Hepatic stellate cell (primary cell): ENCODE measurements at places on chromosomes 3 and 15.

DNA sequence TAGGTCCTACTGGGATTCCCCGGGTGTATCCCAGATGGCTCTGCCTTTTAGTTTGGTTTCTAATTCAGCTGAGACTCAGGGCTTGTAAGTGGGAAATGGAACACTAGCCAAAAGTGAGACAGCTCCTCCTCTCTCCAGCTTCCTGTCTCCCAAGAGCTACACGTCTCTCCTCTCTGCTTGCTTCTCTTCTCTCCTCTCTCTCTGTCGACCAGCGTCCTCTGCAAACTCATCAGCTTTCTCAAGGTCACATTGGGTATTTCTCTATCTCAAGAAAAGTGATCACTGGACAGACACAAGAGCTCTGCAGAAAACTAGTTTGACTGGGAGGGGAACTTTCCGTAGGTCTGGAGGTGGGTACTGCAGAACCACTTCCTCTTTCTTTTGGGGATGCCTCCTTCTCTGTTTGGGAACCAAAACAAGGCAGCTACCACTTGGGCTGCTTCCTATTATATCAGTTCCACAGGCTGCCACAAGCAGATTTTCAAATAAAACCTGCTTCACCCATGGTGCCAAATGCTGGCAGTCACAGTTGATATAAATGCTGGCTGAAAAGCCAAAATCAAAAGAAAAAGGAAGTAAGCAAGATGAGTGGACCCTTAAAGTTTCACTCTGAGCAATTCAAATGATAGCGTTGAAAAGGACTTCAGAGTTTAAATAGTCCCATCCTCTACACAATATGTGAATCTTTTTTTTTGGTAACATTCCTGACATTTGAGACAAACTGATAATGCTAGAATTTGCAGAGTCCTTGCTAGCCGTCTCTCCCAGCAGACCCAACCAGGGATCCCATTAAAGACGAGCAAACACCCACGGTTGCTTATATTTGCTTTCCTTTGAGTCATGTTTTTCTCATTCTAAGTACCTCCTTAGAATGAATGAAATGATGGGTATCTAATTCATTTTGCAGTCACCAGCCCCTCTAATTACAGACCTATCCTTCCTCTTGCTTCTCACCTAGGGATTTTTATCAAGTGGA, 7.2 kb upstream of the DYNC1LI1 start:
- DNase-seq = peak; percentile 40

GRCh38 chr15:75129788-75130187, 71.9 kb upstream of the C15orf39 start:
- no peak for DNase-seq

DNA sequence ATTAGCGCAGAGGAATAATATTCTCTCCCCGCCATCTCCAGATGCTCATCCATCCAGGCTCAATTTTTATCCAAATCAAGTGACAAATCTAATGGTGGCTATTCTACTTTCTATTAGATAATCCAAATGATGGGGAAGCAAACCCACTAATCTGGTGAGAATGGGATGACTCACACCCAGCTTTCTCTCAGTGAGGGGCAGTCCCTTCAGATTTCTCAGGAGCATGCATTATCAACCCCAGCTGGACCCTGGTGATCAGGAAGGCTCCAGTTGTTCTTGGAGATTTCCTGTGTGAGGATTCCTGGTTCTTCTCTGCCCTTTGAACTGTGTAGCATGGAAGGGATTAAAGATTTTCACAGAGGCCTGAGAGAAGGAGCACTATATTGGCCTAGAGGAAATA, 358.0 kb downstream of the WDR72 start:
- no peak for DNase-seq

DNA sequence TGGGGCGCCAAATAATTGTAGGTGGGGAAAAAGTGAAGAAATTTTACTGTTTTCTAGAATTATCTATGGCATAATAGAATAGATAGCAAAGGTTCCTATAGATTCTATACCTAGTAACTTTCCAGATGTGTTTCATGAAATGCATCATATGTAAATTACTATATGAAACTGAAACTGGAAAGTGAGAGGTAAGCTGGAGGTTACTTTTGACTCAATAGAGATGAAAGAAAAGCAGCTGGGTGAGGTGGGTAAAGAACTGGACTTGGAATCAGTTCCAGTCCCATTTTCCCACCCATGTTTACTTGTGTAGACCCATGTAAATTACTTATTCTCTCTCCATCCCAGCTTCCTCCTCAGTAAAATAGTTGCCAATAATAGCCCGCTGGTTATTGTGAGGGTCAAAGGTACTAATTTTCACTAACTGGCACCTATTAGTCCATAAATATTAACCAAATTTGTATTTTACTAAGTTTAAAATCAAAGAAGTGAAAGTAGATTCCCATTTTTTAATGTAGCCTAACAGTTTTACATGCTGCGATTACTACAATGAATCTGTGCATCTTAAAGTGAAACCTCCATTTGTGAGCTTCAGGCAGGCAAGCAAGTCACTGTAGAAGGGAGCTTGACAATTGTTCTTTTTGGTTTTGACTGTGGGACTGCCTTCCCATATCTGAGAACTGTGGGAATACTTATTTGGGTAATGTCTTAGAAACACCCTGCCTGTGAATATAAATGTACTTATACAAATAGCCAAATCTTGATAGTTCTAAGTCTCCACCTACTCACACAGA, 312.1 kb downstream of the SLC9A9 start:
- no peak for DNase-seq
